Cardiac fibroblast (primary cell): ENCODE measurements at places on chromosomes 4 and X.

- DNase-seq, result no peak
These were observed 344.9 kb downstream of the PCDH7 start for GRCh38 chr4:31065086-31065485.

GRCh38 chrX:80285131-80285773 is 135.0 kb upstream of the TENT5D start:
- DNase-seq, result peak; percentile 16

- no peak for DNase-seq
These were observed 265.8 kb downstream of the PCDH18 start for GRCh38 chr4:137266511-137266910.

DNA sequence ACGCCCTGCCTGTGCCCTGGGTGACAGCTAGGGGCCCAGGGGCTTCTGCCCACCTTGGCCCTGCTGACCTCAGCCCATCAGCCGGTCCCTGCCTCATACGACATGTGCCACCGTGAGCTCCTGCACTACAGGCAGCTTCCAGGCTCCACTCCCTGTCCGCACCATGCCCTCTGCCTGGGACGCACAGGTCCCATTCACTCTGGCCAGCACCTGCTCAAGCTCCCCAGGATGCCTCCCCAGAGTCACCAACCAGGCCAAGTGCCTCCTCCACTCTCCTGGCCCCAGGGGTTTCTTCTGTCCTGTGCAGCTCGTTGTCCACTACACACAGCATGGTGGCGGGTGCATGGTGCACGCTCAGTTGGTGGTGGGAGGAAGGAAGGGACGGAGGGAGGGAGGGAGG is 20.2 kb upstream of the MRFAP1 start:
- DNase-seq, result no peak

DNA sequence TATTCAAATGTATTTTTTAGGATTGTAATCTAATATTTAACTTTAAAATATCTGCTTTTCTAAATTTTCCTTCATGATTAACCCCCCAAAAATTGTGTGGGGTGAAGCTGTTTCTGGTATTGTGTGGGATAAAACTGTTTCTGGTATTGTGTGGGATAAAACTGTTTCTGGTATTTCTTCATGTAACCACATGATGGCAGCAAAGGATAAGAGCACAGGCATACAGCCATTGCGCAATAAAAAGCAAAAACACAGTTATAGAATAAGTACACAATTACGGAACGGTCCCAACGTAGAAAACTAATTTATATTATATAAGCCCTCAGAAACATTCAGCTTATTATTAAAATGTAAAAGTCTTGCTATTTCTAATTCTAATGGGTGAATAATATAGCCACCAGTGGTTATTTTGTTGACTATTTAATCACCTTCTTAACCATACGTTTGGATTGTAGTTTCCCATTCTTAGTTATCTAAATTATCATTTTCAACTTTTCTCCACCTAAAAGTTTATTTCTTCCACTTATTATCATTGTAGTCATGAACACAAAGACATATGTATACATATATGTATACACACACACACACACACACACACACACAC is 333.9 kb upstream of the FSTL5 start:
- peak; percentile 66 for DNase-seq

- no peak for DNase-seq
These were observed 6.6 kb downstream of the TIMM17B start for GRCh38 chrX:48890934-48891401.

DNA sequence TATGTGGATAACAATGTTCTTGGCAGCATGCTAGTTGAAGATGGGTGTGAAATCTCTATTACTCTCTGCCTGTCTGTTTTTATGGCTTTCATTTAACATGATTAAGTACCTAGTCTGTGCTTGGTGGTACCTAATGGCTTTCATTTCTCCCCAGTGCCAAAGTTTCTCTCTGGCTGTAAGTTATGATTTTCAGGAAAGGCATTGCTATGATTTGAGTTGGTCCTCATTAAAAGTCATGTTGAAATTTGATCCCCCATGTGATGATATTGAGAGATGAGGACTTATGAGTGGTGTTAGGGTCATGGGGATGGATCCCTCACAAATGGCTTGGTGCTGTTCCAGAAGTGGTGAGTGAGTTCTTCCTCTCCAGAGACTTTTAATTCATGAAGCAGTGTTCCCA is 162.4 kb upstream of the IL15 start:
- peak; percentile 25 for DNase-seq

- DNase-seq, result peak; percentile 50
These were observed 18.4 kb downstream of the MAML3 start for GRCh38 chr4:140135529-140136088.

DNA sequence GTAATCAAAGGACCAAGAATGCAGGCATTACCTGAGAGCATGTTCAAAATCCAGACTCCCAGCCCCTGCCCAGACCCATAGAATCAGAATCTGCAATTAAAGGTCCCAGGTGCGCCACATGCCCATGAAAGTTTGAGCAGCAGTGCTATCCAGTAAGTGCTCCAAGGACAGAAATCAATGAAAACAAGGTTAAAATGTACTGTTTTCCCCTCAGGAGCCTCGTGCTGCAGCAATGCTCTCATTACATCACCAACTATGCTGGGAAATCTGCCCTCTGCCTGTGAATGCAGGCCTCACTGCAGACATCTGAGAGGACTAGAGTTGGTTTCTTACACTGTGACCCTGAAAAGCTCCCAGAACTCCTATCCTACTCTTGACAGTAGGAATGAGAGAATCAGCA is 21.1 kb downstream of the ANXA5 start:
- peak; percentile 65 for DNase-seq

GRCh38 chrX:78712336-78712735 is 35.2 kb upstream of the LPAR4 start:
- no peak for DNase-seq

DNA sequence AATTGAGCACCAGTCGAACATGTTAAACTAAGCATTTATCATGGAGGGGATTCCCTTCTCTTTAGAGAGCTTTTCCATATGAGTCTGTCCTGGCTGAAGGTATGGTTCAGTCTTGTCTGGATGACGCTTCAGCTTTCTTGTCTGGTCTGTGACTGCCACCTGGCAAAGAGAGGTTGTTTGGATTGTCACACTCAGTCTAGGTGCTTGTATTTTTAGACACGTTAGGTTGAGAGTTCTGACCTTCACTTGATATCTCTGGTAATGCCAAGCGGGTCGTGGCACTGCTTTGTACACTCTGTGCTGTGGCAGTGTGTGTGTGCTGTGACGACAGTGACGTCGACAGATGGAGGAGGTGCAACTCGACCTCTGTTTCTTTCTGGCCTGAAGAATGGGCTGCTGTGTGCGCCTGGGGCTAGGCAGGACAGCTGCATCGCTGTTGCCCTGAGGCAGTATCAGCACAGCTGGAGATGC is 12.6 kb downstream of the NOCT start:
- no peak for DNase-seq

DNA sequence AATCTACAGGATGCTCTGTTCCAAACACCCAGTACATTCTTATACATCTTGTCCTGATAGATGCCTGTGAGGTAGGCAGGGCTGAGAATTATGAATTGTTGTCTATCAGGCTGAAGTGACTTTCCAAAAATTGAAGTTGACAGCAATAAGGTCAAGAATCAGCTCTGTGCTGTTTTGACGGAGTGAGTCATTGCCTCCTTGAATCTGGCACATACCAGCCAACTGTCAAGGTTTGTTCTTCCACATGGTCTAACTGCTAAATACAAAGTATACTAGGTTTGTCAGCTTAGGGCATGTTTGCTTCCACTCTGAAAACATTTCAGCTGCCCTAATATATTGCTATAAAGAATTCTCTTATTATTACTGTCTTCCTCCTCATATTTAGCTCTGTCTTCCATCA is 32.3 kb downstream of the SH3RF1 start:
- peak; percentile 64 for DNase-seq

DNA sequence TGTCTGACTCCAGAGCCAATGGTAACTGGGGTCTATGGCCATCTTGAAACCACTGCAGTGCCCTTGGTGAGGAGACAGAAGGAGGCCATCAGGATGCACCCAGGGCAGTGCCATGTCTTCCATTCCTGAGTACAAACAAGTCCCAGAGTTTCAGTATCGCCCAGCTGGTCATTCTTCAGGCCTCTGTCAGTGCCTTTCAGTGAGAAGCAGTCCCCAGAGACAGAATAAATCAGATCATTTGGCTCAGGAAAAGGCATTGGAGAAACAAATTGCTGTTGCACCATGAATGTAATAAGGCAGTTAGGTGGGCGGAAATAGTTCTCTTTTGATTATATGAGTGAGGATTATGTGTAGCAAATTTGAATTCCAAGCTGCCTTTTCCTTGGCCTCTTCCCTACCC is 21.3 kb downstream of the ADGRG4 start:
- no peak for DNase-seq

GRCh38 chrX:9403374-9403773 is 61.5 kb upstream of the TBL1X start:
- DNase-seq, result no peak
